Astrocyte of the hippocampus (primary cell): ENCODE measurements at places on chromosomes 16 and 17.

DNA sequence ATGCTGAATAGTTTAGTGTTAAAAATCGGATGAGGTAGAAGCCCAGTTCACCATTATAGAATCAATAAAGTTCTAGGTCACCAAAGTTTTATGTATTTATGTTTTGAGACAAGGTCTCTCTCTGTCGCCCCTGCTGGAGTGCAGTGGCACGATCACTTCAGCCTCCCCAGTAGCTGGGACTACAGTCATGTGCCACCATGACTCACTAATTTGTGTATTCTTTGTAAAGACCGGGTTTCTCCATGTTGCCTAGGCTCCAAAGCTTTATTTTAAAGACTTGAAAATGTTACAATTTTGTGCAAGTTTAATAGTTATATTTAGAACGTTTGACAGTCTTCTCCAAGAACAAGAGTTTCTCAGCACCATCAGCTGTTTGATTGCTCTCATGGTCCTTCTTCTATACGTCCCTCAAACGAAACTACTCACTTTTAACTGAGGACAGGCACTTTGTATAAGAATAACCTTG lies 32.1 kb downstream of the NDE1 start:
- peak; percentile 85 for DNase-seq

DNA sequence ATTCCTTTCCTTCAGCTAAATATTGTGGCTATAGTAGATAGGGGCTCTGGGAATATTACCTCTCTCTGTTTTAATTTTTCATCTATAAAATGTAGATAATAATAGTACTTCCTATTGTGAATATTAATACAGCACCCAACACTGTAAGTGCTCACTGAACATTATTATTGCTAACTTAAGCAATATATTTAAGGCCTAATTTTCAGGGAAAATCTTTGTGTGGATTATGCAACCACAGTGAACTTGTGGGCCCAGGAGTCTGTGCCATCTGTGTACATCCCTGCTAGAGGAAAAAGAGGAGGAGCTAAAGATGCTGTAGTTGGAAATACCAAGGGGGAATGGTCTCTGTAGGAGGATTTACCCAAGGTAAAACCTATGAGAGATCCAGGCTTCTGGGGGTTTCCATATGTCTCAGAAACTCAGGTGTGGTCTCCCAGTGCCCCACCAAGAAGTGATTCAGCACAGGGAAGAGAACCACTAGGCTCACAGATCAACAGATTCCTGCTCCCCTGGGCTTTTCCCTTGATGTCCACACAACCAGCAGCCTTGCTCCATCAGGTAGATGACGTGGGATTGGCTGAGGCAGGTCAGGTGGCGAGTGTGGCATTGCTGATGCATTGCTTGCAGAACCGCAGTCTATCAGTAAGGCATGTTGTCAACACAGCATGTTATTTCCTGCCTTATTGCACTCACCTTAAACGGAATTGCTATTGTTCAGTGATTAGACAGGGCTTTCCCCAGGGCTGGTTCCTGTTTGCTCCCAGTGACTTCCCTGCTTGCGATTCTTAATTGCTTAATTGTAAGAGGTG lies 1.6 kb upstream of the N4BP1 start:
- DNase-seq: no peak

GRCh38 chr17:67531291-67531690 lies 154.2 kb downstream of the PITPNC1 start:
- DNase-seq: no peak

DNA sequence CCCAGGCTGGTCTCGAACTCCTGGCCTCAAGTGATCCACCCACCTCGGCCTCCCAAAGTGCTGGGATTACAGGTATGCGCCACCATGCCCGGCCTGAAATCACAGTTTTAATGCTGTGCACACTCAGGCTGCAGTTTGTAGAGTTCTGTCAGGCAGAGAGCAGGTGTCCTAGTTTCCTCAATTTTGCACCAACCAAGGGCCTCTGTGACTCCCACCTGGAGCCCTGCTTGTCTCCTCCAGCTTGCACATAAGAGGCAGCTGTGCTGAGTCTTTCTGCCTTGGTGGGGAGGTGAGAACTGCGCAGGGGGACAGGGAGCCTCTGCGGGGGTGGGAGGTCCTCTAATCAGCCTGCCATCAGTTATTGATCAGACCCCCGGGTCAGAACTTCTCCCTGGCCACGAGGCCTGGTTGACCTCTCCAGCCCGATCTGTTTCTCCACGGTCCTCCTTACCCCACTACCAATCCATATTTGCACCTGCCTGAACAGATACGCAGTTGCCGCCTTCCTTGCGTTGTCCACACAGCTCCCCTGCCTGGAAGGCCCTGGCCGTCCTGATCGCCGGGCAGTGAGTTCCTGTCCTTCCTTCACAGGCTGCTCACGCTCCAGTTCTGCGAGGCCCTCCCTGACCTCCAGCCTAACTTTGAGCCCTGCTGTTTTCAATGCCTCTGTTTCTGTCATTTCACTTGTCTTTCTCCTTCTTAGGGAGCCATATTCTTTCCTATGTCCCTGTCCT lies 48.1 kb upstream of the SIAH1 start:
- no peak for DNase-seq

DNA sequence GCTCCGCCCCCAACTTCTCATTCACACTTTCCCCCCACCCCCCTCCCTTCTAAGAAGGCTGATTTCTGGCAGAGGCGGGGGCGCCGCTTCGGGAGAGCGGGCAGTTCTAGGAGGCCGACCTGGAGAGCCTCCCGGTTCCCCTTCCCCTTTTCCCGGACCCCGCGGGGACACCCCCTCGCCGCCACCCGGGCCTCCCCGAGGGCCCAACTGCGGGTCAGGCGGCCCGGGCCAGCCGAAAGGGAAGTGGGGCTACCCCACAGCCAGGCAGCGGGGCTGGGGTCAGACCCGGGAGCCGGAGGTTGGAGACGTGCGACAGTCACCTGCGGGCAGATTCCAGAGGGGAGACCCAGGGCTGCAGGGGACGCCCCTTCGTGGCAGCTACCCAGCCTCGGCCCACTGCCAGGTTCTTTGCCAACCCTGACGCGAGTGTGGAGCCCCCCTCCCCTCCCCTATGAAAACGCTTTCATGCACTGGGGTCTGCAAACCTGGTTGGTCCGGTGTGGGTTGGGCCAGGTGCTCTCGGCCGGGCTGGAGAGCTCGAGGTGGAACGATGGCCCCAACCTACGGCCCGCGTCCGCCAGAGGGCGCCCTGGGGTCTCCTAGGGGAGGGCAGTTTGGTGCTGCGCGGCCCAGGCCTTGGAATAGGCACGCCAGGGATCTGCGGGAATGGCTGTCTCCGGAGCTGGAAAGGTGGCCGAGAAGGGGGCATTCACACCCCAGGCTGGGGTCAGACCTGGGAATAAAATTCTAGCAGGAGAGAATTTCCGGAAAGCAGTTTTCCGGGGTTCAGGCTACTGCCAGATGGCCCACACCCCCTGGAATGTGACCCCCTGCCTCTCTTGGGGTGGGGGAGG lies 721 bp upstream of the SOCS3 start:
- peak; percentile 96 for DNase-seq

- peak; percentile 48 for DNase-seq
These were observed 24.0 kb upstream of the PHB1 start for GRCh38 chr17:49438436-49439278.
